ENCODE measurements at places on chromosomes 2 and 18.

DNA sequence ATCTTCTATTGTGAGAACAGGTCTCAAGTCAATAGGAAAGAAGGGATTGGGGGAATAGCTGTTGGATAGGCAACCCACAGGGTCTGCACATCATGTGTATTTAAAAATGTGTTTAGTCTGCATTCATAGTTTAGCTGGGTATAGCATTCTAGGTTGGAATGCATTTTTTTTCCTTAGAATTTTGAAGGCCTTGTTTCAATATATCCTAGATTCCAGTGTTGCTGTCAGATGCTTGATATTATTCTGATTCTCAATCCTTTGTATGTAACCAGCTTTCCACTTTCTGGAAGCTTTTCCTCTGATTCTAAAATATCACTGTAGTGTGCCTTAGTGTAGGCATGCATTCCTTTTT is 9.0 kb upstream of the ATP8B1 start:
- DNase-seq: no peak

- DNase-seq: no peak
These were observed 20.6 kb downstream of the FER1L5 start for GRCh38 chr2:96663177-96663576.

- DNase-seq: no peak
These were observed 151.3 kb downstream of the ZFP36L2 start for GRCh38 chr2:43075054-43075593.

DNA sequence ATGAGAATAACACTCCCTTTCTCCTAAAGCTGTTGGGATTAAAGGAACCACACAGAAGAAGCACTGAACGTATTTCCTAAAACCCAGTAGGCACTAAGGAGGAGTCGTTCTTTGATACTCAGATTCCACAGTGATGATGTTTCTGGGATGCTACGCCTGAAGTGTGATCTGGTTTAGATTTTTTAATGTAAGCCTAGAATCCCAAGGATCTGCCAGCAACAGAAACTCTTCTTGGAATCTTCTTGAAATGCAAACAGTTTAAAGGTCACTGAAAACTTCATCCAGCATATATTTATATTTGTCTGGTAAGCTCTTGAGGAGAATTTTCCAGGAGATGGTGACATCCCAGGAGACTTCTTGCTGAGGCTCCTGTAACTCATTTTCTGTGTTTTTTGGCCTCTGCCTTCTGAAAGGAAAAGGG is 247.6 kb upstream of the TRIB2 start:
- no peak for DNase-seq

DNA sequence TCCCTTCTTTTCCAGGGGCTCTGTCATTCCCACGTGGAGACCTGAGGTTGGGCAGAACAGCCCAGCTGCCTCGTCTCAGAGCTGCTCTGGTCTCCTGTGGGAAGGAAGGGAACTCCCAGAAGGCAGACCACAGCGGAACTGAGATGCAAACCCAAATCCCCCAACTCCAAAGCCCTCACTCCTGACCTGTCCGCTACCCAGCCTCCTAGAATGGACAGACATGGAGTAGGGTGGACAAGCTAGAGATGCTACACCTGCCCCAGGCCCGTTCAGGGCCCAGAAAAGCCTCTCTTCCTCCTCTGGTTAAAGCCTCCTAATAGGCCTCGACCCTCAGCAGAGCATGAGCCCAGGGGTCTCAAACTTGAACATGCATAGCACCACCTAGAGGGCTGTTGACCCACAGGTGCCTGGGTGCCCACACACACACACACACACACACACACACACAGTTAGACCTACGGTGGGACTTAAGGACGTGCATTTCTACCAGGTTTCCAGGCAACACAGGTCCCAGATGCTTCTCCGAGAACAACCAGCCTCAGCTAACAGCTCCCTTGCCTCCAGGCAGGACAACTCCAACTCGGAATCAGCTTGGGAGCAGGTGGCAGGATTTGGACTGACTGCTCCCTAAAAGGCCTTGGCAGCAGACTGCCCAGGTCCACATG is 93.5 kb downstream of the TNS1 start:
- no peak for DNase-seq

- no peak for DNase-seq
These were observed 255.9 kb upstream of the PXDN start for GRCh38 chr2:2000018-2000723.

DNA sequence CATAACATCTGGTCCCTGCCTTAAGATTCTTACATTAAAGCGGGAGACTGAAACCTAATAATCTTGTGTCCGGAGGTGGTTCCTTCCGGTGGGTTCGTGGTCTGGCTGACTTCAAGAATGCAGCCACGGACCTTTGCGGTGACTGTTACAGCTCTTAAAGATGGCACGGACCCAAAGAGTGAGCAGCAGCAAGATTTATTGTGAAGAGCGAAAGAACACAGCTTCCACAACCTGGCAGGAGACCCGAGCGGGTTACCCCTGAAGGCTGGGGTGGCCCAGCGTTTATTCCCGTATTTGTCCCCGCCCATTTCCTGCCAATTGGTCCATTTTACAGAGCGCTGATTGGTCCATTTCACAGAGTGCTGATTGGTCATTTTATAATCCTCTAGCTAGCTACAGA is 122.3 kb upstream of the SIX2 start:
- no peak for DNase-seq

DNA sequence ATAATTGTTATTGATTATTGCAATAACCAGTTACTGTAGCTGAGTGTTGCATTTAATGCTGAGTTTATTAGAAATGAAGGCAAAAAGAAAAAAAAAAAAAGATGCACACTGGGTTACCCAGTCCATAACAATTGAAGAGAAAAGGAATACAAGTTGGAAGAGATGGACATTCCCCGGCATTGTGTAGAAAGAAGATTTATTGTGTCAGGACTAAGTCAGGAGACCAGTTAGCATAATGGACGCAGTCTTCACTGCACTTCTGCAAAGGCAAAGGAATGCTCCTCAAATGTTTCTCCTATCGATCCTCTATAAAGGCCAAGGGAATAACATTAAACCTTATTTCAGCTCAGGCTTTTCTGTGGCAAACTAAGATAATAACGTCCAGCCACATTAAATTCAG is 157.8 kb downstream of the INSIG2 start:
- DNase-seq: no peak

GRCh38 chr2:29309090-29310029 is 194.1 kb downstream of the CLIP4 start:
- DNase-seq: no peak

GRCh38 chr2:166297951-166298350 is 77.8 kb downstream of the SCN9A start:
- no peak for DNase-seq

DNA sequence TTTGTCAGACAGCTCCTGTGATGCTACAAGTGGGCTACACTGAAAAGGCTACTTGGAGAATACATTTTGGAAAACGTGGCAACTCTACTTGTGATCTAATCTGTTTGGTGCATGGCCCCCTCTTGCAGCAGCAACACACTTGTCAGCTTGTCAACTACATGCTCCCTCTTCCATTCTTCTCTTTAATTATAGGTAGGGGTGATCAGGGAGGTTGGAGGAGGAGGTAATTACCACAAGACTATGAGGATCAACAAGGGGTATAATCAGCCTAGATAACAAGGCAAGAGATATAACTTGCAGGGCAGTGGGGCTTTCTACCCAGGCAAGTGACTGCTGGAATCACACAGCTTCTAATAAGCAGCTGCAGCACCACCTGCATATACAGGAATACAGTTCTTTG is 104.9 kb downstream of the ACVR1 start:
- no peak for DNase-seq

GRCh38 chr2:28083476-28083875 is 192.9 kb downstream of the BABAM2 start:
- no peak for DNase-seq

DNA sequence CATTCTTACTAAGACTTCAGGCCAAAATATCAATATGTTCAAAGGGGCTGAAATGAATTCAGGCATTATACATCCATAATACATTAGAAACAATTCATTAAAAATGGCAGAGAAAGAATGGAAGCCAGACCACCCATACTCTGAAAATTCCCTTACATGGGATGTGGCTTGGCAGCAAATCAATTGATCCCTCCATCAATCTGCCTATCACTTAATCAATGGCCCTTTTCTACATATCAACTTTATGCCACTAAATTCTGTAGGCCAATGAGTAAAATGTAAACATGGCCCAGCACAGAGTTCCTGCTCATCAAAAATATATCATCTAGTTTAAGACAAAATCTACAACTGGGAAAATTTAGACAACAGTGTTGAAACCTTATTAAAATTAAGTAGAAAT is 41.8 kb upstream of the SLC14A2 start:
- DNase-seq: no peak

DNA sequence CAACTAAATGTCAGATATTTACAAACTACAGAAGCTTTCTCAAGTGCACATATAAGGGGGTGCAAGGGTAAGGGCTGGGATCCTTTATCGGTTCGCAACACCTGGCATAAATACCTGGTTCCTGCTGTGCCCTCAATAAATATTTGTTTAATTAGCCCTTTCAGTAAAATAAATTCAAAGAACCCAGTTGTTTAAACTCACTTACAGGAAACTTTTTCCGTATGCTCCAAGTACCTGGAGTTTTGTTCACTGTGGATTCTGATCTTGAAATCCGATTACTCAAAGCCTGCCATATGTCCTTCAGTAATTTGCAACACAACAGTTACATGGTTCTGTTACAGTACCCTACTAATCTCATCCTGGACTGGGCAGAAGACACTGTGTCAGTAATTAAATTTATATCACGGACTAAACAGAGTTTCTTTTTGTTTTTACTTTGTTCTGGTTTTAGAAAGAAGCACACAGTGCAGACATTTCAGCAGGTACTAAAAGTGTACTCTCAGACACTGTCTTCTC is 36.9 kb downstream of the TBC1D8 start:
- no peak for DNase-seq

DNA sequence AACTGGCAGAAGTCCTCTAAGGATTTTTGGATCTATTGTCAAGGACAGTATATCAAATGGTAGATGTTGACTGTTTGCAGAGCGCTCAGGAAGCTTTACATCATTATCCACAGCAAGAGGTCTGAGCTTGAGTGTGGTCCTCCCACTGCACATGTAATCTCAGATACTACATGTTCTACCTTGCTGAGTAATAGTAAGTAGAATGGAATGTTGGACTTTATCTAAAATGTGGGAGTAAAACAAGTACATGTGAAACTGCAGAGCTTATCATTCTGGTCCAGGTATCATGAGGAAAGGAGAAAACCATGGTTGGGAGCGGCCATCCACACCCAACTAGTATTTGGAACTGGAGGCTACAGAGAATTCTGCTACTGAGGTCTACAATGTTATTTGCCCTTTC is 19.3 kb upstream of the CD28 start:
- no peak for DNase-seq

DNA sequence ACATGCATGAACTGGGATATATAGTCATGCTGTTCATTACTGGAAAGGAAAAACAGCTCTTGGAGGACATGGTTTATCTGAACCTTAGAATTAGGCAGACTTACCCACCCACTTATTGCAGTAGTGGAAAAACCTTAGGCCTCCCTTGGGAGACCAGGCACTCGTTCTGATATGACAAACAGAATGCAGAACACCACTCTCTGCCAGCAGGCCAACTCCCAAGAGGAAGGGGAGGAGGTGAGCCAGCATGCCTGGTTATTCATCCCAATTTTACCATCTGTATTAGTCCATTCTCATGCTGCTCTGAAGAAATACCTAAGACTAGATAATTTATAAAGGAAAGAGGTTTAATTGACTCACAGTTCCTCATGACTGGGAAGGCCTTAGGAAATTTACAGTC is 17.5 kb downstream of the C18orf63 start:
- DNase-seq: no peak

DNA sequence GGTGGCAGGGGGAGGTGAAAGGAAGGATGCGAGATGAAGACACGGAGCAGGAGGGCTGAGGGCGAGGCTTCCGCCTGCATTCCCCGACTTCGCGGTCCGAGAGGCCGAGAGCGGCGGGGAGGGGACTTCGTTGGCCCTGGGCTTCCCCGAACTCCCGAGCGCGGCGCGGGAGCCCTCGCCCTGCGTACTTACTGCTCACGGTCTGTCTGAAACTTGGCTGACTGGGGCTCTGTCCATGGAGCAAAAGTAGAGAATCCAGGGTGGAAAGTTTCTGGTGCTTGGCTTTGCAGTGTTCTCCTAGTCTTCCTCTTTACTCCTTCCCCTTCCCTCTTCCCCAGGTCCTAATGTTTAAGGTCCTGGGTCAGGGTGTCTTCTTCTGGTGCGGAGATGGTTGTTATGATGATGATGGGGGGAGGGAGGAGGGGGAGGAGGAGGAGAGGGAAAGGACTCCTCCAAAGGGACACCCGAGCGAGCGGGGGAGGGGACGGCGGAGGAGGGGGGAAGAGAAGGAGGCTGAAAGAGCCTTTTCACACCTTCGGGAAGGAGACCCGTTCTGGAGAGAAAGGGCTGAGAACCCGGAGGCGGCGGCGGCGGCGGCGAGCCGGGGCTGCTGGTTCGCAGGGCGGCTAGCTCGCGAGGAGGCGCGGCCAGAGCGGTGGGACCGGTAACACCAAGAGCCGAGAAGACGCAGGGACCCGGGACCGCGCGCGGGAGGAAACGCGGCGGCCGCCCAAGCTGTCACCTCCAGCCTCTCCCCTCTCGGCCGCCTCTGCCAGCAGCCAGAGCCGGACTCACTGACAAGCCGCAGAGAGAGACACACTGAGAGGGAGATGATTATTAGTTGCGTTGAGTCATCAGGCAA is at the start of gene SATB2:
TSS of gene SATB2 (minus strand) at position 793 of the 862 bp plus-strand sequence. CDS start 1,902 bp downstream, outside the sequence.
- no peak for DNase-seq

GRCh38 chr2:113894156-113894743 is 4.4 kb downstream of the ACTR3 start:
- DNase-seq: no peak

DNA sequence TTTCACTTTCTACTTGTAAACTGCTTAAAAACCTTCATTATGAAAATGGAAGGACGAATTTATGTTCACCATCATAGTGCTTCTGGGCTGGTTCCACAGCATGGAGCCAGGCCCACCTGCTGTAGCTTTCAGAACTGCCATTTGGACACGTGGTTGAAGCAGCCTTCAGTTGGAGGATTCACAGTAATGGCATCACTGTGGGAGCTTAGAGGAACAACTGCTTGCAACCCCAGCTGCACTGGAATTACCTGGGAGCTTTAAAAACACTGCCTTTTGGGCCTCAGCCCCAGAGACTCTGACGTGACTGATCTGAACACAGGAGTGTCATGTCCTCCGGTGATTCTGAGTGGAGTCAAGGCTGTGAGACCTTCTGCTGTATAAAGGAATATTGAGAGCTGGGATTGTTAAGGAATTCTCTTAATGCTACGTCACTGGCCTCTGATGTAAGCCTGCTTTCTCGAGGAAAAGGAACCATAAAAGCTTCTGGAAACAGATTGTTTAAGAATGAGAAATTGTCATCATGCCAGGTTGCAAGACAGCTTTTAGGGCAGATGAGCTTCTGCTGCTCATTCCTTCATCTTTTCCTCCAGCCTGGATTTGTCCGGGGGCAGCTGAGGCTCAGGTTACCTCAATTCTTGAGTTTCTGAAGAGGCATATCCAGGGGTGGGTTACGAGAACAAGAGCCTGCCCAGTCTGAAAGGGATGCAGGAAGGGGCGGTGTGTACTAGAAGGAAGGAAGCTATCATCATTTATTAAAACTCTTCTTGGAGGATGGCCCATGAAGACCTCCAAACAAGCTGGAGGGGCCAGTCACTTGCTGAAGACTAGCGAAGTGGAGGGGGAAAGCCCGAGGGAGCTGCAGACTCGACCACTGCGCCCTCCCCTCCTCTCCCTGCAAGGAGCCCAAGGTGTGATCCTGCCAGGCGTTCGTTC is 1.3 kb upstream of the IL1R1 start:
- DNase-seq: no peak

Data from hypothalamus (tissue), 51 donors.